ENCODE measurements at places on chromosomes 6 and 20.

DNA sequence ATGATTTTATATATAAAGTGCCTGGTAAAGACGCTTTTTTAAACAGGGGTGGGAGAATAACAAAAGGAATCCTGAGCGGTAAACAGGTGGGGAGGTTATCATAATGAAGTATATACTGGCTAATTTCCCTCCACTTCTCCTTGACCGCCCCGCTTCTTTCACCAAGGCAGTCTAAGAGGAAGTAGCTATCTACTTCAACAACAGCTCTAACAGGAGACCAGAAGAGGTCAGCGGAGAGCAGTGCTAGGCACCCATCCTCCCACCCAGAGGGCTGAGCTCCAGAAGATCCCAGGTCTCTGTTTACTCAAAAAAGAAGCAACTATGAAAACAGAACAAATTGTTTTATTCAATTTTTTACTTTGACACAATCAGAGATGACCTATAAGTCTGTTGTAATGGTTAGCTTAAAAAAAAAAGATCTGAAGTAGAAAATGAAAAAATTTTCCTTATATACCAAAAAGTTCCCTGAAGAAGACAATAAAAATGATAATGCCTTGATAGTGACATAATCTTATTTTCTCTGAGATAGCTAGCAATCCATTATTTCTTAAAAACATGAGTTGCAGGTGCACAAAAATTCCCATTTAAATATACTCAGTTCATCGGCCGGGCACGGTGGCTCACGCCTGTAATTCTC lies 141.1 kb downstream of the PDSS2 start:
- no peak for DNase-seq

GRCh38 chr20:1539816-1540419 lies 17.6 kb downstream of the SIRPD start:
- no peak for DNase-seq

GRCh38 chr20:47561603-47562583 lies 60.2 kb downstream of the NCOA3 start:
- DNase-seq: no peak

DNA sequence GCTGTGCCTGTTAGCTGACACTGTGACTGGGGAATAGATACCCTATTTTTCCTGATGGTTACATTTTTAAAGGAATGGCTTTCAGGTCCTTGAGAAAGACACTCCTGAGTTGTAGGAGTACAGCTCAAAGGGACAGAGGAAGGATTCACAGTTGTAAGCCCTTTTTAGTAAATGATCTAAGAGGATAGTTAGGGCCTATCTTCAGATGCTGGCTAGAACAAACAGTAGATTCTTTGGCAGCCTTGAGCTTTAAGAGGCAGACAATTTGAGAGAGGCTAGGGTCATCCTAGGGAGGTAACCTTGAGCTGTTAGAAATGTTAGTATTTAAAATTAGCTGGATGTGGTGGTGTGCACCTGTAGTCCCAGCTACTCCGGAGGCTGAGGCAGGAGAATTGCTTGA lies 111.5 kb downstream of the ZFAND3 start:
- no peak for DNase-seq

DNA sequence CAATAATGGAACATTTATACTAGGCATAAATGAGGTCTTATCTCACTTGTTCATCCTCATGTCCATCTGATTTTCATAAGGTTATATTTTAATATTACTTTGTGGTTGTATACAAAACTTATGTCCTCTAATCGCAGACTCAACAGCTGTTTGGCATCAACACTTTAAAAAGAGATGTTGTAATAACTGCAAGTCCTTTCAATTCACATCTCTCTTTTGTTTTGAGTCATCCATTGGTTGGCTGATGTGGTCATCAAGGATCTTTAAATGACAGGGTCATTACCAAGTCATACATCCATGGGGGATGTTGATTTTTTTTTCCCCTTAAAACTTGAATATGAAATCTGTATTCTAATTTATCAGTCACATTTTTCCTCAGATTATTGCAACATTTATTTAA lies 299.4 kb upstream of the NRSN1 start:
- DNase-seq: no peak

DNA sequence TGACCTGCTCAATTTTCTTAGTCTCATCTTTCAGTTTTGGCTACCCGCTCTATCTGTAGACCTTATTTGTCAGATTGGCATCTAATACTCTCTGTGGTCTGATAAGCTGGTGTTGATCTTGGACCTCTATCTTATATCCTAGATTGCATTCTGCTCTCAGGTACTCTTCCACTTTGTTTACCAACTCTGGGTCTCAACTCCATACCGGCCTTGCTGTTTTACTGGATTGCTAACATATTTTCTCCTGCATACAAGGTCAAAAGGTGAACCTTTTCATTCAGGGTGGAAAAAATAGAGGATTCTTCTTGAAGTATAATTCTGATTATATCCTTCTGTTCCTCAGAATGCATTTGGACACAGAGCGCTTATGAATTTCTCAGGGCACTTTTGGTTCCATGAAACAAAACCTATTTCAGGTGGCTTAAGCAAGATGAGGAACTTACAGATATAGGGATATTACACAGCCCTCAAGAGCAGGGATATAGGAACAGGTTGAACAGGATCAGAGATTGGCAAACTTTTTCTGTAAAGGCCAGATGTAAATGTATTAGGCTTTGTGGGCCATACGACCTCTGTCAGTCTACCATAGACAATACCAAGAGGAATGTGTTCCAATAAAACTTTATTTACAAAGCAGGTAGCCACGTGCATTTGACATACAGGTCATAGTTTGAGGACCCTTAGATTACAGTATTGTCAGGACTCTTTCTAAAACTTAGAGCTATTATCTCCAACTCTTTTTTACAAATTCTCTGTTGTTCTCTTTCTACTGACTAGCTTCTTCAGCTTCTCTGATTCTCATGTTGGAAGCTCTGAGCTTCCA lies 2.5 kb upstream of the SH3BGRL2 start:
- no peak for DNase-seq

DNA sequence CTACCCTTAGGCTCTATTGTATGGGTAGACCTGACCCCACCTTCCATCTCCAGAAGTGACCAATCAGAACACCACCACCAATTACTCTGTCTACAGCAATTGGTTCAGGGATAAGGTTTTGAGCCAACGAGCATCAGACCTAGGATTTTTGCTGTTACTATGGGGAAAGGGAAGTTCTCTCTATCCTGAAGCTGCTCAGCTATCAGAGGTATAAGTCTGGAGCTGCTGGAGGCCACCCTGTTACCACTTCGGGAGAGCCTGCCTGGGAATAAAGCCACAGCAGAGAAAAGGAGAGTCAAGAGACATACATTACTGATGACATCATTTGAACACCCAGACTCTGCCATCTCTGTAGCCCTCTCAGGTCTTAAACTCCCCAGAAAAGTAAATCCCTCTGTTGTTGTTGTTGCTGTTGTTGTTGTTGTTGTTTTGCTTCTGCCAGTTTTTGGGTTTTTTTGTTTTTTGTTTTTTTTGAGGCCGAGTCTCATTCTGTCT lies 94.5 kb downstream of the PREX1 start:
- no peak for DNase-seq

DNA sequence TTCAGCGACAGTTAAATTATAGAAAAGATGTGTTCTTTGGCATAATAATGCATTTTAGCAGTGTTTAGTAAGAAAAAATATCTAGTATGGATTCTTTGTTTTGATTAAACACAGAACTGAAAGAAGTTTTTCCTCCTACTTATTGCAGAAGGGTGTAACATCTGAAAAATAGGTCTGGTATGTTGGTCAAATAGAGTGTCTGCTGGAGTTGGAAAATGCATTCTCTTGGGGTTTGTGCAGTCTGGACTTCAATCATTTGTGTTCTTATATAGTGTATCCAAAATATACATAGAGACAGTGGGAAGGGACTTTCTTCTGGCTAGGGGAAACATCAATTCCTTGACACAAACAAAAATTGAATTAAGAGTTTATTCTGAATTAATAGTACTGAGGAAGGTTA lies 132.4 kb upstream of the MAN1A1 start:
- no peak for DNase-seq

- peak; percentile 31 for DNase-seq
These were observed 5.6 kb downstream of the EEF1A1 start for GRCh38 chr6:73515204-73515655.

- peak; percentile 100 for DNase-seq
These were observed 27.9 kb upstream of the ABT1 start for GRCh38 chr6:26568601-26569432.

GRCh38 chr6:6545616-6546317 lies 42.8 kb upstream of the LY86 start:
- no peak for DNase-seq

- no peak for DNase-seq
These were observed 18.9 kb downstream of the NHSL1 start for GRCh38 chr6:138480279-138480949.

- no peak for DNase-seq
These were observed 26.3 kb upstream of the APMAP start for GRCh38 chr20:25018841-25019240.

DNA sequence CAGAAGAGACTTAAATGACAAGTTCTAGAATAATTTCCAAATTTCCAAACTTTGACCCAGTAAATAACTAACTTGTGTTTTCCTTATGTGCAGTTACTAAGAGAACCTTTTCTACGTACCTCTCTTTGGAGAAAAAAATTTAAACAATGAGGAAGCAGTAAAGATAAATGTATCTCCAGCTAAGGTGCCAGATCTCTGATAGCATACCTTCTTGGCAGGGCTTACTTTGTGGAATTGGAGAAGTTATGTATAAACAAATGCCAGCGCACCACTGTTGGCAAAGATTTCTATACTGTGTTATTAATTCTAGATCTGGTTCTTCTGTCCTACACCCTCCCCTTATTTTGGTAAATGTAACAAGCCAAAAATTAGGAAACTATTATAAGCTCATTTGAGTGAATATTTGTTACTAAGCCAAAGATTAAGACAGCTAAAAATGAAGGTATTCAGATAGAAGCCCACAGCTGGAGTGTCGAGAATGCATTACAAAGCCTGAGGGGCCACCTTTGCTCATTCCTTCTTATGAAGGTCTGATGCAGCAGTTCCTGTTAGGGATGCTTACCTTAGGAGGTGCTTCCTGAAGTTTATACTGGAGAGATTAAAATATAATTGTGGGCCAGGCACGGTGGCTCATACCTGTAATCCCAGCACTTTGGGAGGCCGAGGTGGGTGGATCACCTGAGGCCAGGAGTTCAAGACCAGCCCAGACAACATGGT lies 373.1 kb upstream of the SOX4 start:
- DNase-seq: no peak

- no peak for DNase-seq
These were observed 8.1 kb downstream of the GLP1R start for GRCh38 chr6:39056681-39057080.

DNA sequence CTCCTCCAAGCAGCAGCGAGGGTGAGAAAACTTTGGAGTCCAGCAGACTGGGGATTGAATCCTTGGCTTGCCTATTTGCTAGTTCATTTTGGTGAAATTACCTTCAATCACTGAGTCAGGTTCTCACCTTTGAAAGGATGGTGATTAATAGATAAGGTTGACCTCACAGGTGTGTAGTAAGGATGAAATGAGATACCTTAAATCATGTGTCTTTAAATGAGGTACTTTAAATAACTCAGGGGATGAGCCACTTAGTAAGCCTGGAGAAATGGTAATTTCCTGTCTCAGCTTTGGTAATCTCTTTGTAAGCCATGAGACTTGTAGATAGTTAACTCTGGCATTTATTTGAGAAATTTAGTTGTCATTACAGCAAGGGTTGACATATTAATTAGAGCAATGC lies 70.2 kb downstream of the TULP4 start:
- DNase-seq: no peak

DNA sequence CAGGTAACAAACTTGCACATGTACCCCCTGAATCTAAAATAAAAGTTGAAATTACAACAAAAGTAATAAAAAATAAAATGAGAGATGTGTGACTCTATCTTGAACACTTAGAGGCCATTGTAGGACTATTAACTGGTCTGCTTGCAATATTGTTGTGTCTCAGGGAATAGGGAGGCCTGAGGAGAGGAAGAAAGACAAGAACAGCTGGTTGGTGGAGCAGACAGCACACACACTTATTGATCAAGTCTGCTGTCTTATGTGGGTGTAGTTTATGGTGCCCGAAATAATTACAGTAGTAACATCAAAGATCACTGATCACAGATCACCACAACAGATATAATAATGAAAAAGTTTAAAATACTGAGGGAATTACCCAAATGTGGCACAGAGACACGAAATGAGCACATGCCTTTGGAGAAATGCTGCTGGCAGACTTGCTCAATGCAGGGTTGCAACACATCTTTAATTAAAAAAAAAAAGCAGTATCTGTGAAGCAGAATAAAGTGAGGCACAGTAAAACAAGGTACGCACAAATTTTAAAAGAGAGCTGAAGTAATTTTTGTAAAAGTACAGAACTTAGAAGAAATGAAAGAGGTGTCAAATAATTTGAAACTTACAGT lies 110.1 kb upstream of the HDAC2 start:
- DNase-seq: no peak

- no peak for DNase-seq
These were observed 38.9 kb upstream of the SNAP25 start for GRCh38 chr20:10179574-10180298.

GRCh38 chr6:3862038-3862437 lies 12.9 kb downstream of the FAM50B start:
- no peak for DNase-seq

GRCh38 chr6:111566222-111566734 lies 39.4 kb downstream of the TRAF3IP2 start:
- no peak for DNase-seq

DNA sequence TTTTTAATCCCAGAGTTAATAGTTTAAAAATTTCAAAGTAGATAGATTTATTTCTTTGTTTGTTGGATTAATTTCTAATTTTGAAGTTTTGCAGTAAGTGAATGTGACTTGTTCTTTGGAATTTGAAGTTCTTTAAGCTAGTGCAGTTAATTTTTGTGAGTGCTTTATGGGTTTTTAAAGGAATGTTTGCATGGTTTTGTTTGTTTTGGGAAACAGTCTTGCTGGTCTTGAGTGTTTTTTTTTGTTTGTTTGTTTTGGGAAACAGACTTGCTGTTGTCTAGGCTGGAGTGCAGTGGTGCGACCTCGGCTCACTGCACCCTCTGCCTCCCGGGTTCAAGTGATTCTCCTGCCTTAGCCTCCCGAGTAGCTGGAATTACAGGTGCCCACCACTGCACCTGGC lies 9.5 kb downstream of the PANK2 start:
- DNase-seq: no peak

- DNase-seq: no peak
These were observed 13.3 kb upstream of the CRYBG1 start for GRCh38 chr6:106347219-106347618.

- no peak for DNase-seq
These were observed 72.8 kb downstream of the ATXN1 start for GRCh38 chr6:16688436-16688835.

DNA sequence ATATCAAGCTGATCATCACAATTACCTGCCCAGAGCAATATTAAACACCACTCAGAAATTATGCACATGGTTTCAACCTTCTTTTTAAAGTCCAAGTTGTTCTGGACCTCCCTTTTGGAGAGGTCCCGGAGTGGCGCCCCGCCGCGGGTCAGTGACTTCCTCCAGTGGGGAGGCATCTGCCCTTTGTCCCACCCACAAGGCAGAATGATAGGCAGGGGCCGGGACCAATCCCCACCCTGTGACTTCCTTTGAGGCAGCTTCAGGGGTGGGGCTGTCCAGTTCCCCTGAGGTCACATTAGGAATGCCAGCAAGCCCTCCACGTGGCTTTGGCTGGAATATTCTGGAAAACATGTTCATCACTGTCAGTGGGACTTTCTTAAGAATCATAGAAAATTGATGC lies 207.0 kb downstream of the ANKRD60 start:
- DNase-seq: no peak

All from activated T-cell treated with anti-CD3 and anti-CD28 coated beads, Interleukin-2, amount 50 U/mL, for 1 hour (primary cell).